Stimulated activated CD4-positive, alpha-beta T cell treated with anti-CD3 and anti-CD28 coated beads, Interleukin-1b, Interleukin-23, amount 100 ng/mL, for 48 hours (primary cell): ENCODE measurements at places on chromosomes 2 and 18.
A peak's percentile ranks its signal among the peaks of the same experiment; 100 is the strongest.

DNA sequence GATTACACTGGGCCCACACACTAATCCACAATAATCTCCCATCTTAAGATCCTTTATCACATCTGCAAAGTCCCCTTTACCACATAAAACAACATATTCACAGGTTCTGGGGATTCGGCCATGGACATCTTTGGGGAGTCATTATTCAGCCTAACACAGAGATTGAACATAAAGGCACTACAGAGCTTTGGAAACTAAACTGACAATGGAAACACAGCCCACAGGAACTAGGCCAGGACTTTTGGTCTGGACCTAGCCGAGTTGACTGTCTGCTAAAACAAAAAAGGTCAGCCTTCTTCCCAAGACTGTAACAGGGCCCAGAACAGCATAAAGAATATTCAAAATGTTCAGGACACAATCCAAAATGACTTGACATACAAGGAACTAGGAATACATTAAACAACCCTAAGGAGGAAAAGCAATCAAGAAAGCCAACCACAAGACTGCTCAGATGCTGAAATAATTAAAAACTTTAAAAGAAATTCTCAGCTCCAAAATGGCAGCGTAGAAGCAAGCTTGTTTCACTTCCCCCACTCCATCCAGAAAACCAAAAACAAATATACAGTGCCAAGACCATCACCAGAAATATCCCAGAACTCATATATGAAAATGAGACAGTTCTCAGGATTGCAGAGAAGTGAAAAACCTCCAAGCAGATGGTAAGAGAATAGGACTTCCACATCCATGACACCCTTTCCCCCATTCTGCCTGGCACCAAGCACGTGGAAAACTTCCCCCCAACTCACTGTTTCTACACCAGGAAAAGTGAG is 207.8 kb downstream of the ATAD2B start:
- DNase-seq: no peak

- no peak for DNase-seq
Observed at GRCh38 chr2:214504599-214505376, 93.9 kb downstream of the VWC2L start.

DNA sequence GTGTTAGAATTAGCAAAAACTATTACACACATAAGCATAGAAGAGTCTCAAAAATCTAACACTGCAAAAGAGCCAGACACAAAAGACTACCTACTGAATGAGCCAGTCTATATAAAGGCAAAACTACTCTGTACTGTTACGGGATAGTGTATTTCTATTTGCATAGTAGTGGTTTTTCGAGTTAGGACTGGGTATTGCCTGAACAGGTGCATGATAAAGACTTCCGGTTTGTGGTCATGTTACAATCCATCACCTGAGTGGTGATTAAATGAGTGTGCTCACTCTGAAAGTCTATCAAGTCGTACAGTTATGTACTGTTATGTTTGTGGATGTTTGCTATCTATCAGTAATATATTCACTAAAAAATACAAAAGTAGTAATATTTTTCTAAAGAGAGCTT is 523.3 kb upstream of the SYT4 start:
- DNase-seq: no peak

DNA sequence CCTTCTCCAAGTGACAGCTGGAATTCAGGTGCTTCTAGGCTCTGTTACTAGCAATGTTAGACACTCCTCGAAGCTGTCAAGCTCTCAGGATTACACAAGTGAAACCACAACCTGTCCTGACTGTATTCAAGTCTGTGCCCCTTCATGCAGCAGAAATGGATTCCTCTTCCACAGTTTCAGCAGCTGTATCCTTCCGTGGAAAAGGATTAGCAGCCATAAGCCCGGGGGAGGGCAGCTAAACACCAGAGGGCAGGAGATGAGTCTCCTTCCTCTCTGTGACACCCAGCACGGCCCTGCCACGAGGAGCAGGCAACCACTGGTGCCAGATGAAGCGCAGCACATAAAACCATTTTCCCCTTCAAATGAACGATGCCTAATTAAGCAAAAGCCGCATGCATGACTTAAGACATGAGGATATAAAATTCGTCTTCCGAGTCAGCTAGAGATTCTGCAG is 1.2 kb downstream of the ST3GAL5 start:
- peak; percentile 57 for DNase-seq

- no peak for DNase-seq
Observed at GRCh38 chr2:117702098-117702497, 112.4 kb upstream of the DDX18 start.

- no peak for DNase-seq
Observed at GRCh38 chr2:127525691-127526131, 578 bp downstream of the IWS1 start.

GRCh38 chr18:62881509-62882016 is 166.2 kb downstream of the PHLPP1 start:
- no peak for DNase-seq

GRCh38 chr2:206478340-206478739 is 35.0 kb downstream of the ADAM23 start:
- DNase-seq: no peak

GRCh38 chr2:238305965-238306671 is 14.2 kb upstream of the TRAF3IP1 start:
- no peak for DNase-seq

GRCh38 chr2:108194409-108195132 is 45.2 kb upstream of the SULT1C3 start:
- no peak for DNase-seq

- DNase-seq: no peak
Observed at GRCh38 chr2:160408173-160408958, 85.2 kb downstream of the RBMS1 start.

- DNase-seq: peak; percentile 63
Observed at GRCh38 chr2:8520791-8521344, 161.0 kb upstream of the ID2 start.

DNA sequence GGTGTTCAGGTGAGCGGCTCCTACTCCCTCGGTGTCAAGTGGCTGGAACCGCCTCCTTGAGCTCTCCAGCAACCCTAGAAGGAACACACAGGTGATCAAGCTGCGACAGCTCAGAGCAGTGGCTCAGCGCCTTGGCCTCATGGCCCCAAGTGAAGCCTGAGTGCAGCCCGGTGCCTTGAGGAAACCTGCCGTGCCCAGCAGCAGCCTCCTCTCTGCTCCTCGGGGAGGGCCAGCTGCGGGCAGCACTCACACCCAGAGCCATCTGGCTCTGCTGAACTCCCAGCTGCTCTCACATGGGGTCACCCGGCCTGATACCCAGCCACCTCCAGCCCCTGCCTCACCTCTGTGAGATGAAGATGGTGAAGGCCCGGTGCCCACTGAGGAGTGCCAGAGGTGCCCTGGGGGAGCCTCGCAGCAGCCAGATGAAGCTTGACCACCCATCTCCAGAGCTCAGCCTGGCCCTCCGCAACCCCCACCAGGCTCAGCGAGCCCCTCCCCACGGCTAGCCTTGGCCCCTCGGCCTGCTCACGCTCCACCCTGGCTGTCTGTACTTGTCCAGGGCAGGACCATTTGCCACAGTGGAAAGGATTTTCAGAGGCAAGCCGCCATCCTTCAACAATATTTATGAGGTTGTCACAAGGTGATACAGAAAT is 70.6 kb upstream of the RAB6C start:
- no peak for DNase-seq

GRCh38 chr2:149561309-149561926 is 26.2 kb downstream of the MMADHC start:
- DNase-seq: no peak

- DNase-seq: no peak
Observed at GRCh38 chr2:156115338-156115737, 217.2 kb downstream of the NR4A2 start.

- no peak for DNase-seq
Observed at GRCh38 chr2:201249889-201250288, 10.4 kb upstream of the CASP8 start.

DNA sequence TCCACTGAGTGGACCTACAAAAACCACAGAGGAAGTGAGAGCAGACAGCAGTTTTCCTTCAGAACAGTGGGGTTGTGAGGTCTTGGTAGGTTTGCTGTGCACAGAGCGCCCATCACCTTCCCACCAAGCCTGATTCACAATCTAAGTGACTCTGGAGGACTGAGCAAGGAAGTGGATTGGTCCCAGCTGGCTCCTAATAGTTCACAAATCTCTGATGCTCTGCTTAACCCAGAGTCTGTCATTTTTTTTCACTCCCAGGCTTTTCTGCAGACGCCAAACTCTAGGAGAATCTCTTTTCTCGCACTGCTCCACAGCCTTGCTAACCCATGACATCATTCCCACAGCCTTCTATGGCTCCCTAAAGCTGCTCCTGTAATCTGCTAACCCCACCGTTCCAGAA is 280.4 kb downstream of the C1D start:
- DNase-seq: no peak

- DNase-seq: no peak
Observed at GRCh38 chr18:62499263-62499650, 23.6 kb upstream of the ZCCHC2 start.

DNA sequence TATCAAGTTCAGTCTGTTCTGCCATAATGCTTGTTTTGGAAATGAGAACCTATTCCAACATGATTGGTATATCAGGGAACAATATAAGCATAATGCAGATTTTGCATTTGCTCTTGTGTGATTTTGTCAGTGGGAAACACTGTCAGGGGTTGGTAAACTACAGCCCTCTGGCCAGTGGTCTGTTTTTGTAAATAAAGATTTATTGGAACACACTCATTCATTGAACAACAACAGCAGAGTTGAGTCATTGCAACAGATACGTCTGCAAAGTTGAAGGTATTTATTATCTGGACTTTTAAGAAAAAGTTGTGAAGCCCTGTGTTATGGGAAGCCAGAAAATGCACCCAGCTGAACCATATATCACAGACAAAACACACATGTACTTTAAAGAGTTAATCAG is 83.1 kb downstream of the MCFD2 start:
- no peak for DNase-seq

GRCh38 chr2:98013407-98014042 is 17.8 kb upstream of the TMEM131 start:
- peak; percentile 47 for DNase-seq

GRCh38 chr18:55337908-55338521 is 250.0 kb downstream of the TCF4 start:
- DNase-seq: no peak

DNA sequence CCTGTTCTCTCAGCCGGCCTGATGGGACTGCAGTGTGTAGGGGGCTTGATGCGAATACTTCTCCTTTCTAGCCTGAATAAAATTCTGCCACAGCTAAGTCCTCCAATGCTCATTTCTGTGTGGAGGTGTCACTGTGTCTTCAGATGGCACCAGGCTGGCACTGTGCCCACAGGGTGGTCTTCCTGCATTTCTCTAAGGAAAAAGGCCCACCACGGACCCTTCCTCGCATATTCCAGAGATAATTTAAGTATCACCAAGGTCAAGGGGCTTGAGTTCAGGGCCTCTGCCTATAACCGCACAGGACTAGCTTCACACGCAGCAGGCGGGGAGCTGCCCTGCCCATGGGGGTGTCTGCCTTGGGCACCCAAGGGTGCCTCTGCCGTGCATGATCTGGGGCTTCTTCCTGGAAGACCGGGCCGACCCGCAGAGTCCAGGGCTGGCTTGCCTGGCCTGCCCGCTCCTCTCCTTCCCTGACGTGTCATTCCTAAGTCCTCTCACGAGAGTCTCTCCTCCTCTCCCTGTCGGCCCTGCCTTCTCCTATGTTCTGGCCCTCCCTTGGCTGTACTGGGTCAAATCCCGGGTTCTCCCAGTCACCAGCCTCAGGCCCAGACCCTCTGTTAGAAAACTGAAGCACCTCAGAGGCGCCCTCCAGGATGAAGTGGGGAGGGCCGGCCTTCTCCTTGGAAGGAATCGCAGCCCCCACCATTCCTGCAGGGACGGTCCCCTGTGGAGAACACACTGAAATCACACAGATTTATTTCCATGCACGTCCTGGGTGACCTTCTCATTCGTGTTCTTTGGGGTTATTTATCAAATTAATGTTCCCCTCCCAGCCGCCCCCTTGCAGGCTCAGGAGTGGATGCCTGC is 48.9 kb upstream of the PXDN start:
- no peak for DNase-seq

- no peak for DNase-seq
Observed at GRCh38 chr2:58514252-58514651, 273.1 kb upstream of the FANCL start.

GRCh38 chr18:24764766-24765165 is 304.3 kb downstream of the HRH4 start:
- no peak for DNase-seq

DNA sequence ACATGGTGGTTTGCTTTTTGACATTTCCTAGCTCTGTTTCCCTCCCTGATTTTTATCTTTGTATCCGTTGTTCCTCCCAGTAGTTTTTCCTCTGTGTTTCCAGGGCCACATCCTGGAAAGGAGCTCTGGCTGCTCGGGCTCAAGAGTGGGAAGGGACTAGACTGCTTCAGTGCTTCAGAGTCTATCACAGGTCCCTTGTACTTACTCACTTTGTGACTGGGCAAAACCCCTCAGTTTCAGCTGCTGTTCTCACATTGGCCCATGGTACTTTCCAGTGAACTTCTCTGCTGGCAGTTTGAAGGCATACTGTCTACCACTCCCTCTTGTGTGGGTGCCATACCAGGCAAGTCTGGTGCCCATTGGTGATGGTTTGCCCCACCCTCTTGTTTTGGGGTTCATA is 7.5 kb upstream of the STAMBP start:
- DNase-seq: peak; percentile 58

GRCh38 chr2:236366049-236366387 is 101.8 kb upstream of the ASB18 start:
- no peak for DNase-seq

GRCh38 chr2:12613137-12613835 is 103.5 kb upstream of the TRIB2 start:
- no peak for DNase-seq

DNA sequence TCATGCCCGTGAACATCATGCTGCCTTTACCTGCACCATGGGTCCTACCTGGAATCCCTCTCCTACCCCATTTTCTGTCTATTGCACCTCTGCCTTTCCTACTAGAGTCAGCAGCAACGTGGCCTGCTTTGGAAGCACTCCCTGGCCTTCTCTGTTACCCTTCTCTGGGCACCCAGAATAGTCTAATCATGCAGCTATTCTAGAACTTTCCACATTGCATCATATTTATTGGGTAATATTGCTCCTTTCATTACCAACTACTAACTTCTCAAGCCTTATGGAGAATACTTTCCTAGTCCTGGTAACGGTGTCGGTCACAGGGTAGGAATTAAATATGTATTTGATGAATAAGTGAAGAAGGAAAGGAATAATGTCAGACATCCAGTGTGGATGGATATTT is 33.3 kb upstream of the CREG2 start:
- DNase-seq: no peak

DNA sequence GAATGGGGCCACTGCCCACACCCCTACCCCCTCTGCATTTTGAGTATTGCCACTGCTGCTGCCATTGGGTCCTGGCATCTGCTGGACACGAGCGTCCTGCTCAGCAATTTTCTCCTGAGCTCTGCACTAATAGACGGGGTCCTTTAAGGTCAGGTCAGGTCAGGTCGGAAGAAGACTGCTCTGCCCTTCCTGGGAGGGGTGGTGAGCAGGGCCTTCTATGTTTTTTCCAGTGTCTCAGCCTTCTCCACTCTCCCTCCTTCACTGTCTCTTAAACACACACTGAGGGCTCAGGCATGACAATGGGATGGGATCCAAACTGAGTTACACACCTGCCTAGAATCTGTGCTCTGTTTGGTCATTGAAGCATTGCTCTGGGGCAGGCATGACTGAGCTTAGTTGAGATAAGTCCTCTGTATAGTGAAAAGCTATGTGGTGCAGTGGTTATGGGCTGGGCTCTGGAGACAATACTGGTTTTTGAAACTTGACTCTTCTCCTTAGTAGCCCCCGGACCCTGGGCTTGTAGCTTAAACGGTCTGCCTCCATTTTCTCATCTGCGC is 10.6 kb downstream of the MYO1B start:
- DNase-seq: no peak
